ENCODE measurements at places on chromosomes 2 and 18. TPM values are rescaled to one million over a fixed set of nuclear protein-coding genes. Genes with fewer than 3 reads are reported as not detected.

The RFTN2 gene
- 3.8 TPM for total RNA-seq

The HOXD4 gene
- total RNA-seq = 2.8 TPM

The CXCR1 gene
- total RNA-seq = not detected

The MDH1B gene
- 0.28 TPM for total RNA-seq

The NCL gene
- 268 TPM for total RNA-seq

The IL1R2 gene
- 0.19 TPM for total RNA-seq

The COL5A2 gene
- total RNA-seq = 325 TPM

The NGEF gene
- total RNA-seq = 1.5 TPM

The FKBP1B gene
- total RNA-seq = 14.8 TPM

The RNMT gene
- 12.5 TPM for total RNA-seq

The DSC1 gene
- not detected for total RNA-seq

The XDH gene
- total RNA-seq = not detected

The DSG2 gene
- under 0.01 TPM for total RNA-seq

The MERTK gene
- total RNA-seq = 17.3 TPM

The SCN1A gene
- total RNA-seq = not detected

The NCOA1 gene
- 6.8 TPM for total RNA-seq

The NEB gene
- total RNA-seq = 0.45 TPM

The CCDC148 gene
- 0.18 TPM for total RNA-seq

The ANKAR gene
- 4.3 TPM for total RNA-seq

The ITPRIPL1 gene
- 0.75 TPM for total RNA-seq

The CCDC121 gene
- 1.3 TPM for total RNA-seq

The IL36B gene
- not detected for total RNA-seq

The SERPINB10 gene
- total RNA-seq = 0.09 TPM

The CPLX4 gene
- total RNA-seq = not detected

The MRPL44 gene
- total RNA-seq = 26.8 TPM

The SS18 gene
- total RNA-seq = 85.4 TPM

The CTAGE1 gene
- 0.09 TPM for total RNA-seq

The GAREM2 gene
- total RNA-seq = 0.63 TPM

The PTPRM gene
- 80.9 TPM for total RNA-seq

The CAPN13 gene
- not detected for total RNA-seq

The NT5DC4 gene
- not detected for total RNA-seq

The ASB18 gene
- not detected for total RNA-seq

The GYPC gene
- 5.8 TPM for total RNA-seq

The LIMS1 gene
- 136 TPM for total RNA-seq

The EGR4 gene
- not detected for total RNA-seq

The UGT1A10 gene
- total RNA-seq = not detected

The PDCL3 gene
- 23.6 TPM for total RNA-seq

The LONRF2 gene
- total RNA-seq = under 0.01 TPM

The CRYGC gene
- not detected for total RNA-seq

The UGT1A3 gene
- total RNA-seq = not detected

The TUBB8B gene
- total RNA-seq = not detected

The IL36RN gene
- total RNA-seq = not detected

The RTP5 gene
- total RNA-seq = not detected

The KCNIP3 gene
- 0.47 TPM for total RNA-seq

Data from endothelial cell of coronary artery (primary cell).